Caudate nucleus (tissue), 63 donors: ENCODE measurements at places on chromosomes 1 and 21.
A peak's percentile ranks its signal among the peaks of the same experiment; 100 is the strongest.

- DNase-seq = no peak
Observed at GRCh38 chr1:245599371-245600174, 444.8 kb downstream of the KIF26B start.

GRCh38 chr1:241972703-241973369 is 15.3 kb downstream of the BECN2 start:
- no peak for DNase-seq

DNA sequence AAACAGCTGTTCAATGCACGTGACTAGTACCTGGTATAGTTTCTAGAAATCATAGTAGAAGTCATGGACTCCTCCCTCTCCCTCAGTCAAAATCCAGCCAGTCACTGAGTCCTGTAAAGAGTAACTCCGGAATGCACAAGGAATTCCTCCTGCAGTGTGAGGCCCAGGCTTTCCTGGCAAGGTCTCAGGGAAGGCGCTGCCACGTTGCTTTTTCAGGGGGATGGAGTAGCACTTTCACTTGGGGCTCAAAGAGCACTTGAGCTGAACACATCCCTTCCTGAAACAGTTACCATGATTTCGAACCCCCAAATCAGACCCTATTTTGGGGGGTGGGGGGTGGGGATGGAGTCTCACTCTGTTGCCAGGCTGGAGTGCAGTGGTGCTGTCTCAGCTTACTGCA is 26.4 kb upstream of the LRRC8D start:
- DNase-seq = no peak

DNA sequence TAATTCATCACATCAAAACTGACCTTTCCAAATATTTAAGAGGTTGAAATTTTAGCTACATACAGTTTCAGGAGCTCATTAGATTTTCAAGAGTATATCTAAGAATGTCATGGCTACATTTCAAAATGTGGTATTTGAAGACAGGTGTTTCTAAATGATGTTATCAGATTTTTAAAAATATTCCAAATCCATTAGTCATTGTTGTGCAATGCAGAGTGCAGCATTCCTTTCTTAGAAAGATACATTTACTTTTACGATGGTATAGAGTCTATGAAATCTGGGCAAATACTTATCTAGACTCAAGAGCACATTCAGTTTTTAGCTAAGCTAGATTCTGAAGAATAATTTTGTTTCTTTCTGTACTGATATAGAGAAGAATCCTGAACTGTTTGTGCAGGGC is 230.3 kb downstream of the CHRM3 start:
- no peak for DNase-seq

GRCh38 chr1:22582661-22583635 is 19.7 kb downstream of the EPHA8 start:
- no peak for DNase-seq

GRCh38 chr1:236837897-236838296 is 42.8 kb downstream of the MTR start:
- DNase-seq = no peak

- no peak for DNase-seq
Observed at GRCh38 chr1:222629921-222630535, 12.1 kb downstream of the MIA3 start.

- DNase-seq = no peak
Observed at GRCh38 chr1:168636642-168637111, 60.3 kb downstream of the XCL1 start.

- DNase-seq = no peak
Observed at GRCh38 chr1:241299347-241299746, 57.7 kb downstream of the RGS7 start.

GRCh38 chr1:230403442-230403841 is 22.7 kb downstream of the PGBD5 start:
- DNase-seq = no peak

- no peak for DNase-seq
Observed at GRCh38 chr1:156001662-156002171, 19.0 kb downstream of the SSR2 start.

DNA sequence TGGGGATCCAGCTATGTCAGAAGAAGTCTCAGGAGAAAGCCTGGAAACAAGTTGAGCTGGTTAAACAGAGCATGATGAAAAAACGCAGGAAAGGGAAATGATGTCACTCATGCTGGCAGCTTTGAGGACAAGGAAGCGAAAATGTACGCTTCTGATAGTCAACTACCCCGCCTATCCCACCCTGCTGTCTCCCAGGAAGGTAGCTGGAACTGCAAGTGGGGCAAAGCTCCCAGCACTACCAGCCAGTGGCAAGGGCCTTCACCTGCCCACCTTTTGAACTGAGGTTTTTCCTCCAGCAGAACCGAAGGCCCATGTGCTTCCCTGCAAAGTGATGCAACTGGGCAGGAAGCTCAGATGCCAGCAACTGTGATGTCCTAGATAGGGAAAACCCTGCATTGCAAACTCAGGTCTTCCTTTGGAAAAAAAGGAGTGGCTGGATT is 6.3 kb upstream of the IL20 start:
- DNase-seq = no peak

- no peak for DNase-seq
Observed at GRCh38 chr1:225825607-225826007, 15.7 kb downstream of the EPHX1 start.

- DNase-seq = no peak
Observed at GRCh38 chr21:41678016-41678923, 88.6 kb downstream of the RIPK4 start.

DNA sequence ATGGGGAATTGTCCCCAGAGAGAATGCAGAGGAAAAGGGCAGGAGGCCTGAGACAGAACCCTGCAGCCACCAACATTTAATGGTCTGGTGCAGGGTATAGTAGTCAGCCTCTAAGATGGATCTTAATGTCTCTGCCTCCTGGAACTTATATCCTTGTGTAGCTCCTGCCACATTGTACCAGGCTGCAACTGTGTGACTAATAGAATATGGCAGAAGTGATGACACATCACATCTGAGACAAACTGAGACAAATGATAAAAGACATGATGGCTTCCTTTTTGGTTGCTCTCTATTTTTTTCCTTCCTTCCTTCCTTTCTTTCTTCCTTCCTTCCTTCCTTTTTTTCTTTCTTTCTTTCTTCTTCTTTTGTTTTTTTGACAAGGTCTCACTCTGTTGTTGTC is 37.1 kb upstream of the CYP4B1 start:
- no peak for DNase-seq

DNA sequence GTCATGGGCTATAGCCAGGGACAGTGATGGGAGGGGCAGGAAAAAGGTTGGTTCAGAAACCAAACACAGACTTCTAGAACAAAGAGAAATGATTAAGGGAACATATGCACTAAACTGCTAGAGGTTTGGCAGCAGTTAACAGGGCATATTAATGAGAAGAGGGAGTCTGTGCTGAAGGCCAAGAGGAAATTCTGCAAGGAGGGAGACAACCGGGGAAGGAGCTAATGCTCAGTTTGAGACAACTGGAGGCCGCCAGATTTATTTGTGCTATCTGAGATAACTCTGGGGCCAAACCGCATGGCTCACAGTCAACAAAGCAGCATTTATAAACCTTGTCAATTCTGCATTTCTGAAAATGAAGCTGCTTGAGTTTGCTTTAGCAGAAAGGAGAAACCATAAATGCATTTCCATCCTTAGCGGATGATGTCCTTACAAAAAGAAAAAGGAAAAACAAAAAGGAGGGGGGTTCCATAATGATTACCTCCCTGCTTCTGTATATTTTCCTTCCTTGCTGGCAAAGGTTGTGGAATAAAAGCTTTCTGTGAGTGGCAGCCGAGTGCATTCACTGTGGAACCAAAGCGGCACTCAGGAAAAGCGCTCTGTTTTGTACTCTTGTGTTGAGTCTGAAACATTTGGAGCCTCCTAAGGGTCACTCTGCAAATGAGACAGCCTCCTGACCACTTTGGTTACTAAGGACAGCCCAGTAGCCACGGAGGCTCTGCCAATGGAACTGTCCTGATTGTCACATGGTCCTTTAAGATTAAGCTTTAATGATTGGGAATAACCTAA is 70.3 kb downstream of the SIM2 start:
- no peak for DNase-seq

DNA sequence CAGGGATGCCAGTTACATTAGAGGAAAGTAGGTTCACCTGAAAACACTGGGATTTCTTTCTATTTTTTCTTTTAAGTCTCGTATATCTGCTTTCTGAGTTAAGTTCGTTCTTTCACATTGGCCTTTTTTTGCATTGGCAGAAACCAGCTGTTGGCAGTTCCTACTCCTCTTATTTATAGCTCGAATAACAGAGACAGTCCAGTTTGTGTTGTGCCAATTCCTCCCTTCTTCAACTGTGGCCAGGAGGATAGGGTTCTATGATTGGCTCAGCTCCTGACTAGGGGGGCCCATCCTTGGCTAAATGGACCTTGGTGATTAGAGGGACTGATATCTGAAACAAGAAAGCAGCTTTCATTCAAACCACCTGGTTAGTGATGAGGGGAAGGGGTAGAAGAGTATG is 115.8 kb downstream of the RPS6KC1 start:
- DNase-seq = no peak

DNA sequence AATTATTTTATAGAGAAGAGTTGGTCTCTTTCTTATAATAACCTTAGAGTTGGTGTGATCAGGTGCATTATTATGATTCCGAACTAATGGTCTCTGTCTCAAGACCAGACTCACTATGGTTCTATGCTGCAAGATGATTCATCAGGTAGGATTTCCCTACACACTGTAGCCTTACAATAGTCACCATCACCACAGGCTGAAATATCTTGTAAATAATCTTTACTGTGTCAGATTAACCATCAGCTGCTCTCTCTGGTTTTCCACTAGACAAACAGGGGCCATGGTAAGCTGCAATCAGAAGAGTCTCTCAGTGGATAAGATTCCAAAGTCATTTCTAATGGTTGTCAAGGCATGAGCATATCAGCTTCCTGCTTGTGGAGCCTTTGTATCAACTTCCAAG is 4.4 kb upstream of the GBP4 start:
- no peak for DNase-seq

- DNase-seq = no peak
Observed at GRCh38 chr1:13550663-13551062, 33.0 kb upstream of the PDPN start.

GRCh38 chr1:61641578-61642336 is 83.2 kb downstream of the TM2D1 start:
- peak; percentile 12 for DNase-seq

DNA sequence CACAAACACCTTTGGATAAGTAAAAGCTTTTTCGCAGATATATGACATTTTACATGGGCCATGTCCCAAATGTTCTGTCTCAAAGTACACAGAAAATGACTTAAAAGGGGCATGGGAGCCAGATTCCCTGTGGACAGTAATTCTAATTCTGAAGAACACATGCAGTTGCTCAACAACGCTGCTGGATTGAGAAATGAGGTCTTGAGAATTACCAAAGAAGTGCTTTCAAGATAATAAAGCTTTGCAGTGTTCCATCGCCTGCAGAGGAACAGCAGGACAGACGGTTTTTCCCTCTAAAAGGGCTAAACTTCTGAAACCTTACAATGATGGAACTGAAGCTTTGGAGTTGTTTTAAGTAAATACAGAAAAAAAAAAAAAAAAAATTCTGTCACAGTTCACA is 55.3 kb upstream of the HSPA13 start:
- no peak for DNase-seq
